Foreskin keratinocyte (primary cell): ENCODE measurements at places on chromosomes 7 and 10. TPM values are rescaled to one million over a fixed set of nuclear protein-coding genes. Genes with fewer than 3 reads are reported as not detected.

Gene NODAL
- polyA plus RNA-seq: 0.12 and 0.29 TPM in 2 replicates

Gene ASB4
- not detected in 2 replicates for polyA plus RNA-seq

DNA sequence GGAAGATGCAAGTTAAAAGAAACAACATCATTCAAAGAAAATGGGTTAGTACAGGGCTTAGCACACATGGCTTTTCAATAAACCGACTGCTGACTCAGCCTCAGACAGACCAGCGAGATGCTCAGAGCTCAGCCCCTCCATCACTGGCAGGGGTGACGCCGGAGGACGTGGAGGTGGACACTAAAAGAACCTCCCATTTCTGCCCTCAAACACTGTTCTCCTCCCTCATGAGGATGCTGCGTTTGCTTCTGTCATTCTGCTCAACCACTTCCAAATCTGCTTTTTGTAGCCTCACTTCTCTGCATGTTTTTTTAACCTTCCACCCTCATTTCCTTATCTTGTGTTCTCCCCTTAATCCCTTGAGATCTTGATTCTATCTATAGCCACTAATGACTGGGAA lies 15.3 kb downstream of the DENND11 start:
- DNase-seq: no peak

Gene RADIL
- polyA plus RNA-seq: 0.04 and 0.11 TPM in 2 replicates

GRCh38 chr7:74149603-74150002 lies 24.6 kb upstream of the EIF4H start:
- DNase-seq: no peak

Gene SORCS1
- not detected in 2 replicates for polyA plus RNA-seq

DNA sequence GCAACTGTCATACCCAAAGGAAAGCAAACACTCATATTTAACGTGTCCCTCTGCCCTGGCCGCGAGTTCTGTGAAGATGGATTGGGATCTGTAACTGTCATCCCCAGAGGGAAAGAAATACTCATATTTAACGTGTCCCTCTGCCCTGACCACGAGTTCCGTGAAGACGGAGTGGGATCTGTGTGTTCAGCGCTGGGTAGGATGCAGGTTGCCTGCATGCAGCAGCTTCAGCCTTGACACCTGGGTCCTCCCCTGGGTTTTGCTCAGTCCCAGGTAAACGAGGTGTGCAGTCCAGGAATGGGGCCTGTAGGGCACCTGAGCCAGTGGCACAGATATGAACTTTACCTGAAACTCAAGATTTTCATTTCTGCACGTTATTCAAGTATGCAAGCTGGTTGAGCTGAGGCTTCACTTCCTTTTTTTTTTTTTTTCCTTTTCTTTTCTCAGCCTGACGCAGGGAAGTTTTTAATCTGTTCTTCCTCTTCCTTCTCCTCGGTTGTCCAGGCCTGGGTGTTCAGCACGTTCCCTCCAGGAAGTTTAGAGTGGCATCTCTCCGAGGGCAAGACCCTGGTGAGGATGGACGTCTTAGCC lies 159.0 kb upstream of the SHH start:
- no peak for DNase-seq

Gene LRRC4
- polyA plus RNA-seq: 0.04 and 0.08 TPM in 2 replicates
